ENCODE measurements at places on chromosomes 12 and 14.
A peak's percentile ranks its signal among the peaks of the same experiment; 100 is the strongest.

DNA sequence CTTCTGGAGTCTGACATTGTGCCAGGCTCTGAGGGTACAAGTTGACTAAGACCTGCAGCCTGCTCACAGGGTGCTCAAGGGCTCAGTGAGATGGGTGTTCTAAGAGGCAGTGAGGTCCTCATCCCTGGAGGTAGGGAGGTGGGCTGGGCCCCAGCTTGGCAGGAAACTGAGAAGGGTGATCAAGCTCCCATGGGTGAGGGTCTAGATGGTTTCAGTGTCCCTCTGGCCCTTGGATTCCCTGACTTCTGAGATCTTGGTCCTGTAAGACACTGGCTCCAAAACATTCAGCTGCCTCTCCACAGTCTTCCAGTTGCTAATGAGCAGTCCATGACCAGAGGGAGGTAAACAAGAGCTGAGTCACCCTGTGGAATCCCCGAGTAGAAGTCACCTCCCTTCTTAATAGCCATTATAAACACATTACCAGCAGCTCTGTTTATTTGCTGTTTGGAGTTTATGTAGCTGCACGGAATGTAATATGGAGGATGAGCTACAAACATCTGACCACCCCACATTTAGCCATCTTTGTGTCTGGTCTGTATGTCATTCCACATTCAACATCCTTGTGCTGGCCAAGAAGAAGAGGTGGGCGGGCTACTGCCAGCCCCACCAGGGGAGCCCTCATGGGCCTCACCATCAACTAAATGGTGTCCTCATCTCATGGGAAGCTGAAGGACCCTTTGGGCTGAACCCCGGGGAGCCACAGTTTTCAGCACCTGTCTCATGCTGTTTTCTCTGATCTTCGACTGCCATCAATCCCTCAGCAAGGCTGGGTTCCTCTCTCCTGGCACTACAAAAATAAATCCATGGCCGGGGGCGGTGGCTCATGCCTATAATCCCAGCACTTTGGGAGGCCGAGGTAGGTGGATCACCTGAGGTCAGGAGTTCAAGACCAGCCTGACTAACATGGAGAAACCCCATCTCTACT is 37.2 kb upstream of the BDKRB2 start:
- DNase-seq: no peak

GRCh38 chr14:87017335-87017734 is 975.6 kb downstream of the GALC start:
- DNase-seq: no peak

DNA sequence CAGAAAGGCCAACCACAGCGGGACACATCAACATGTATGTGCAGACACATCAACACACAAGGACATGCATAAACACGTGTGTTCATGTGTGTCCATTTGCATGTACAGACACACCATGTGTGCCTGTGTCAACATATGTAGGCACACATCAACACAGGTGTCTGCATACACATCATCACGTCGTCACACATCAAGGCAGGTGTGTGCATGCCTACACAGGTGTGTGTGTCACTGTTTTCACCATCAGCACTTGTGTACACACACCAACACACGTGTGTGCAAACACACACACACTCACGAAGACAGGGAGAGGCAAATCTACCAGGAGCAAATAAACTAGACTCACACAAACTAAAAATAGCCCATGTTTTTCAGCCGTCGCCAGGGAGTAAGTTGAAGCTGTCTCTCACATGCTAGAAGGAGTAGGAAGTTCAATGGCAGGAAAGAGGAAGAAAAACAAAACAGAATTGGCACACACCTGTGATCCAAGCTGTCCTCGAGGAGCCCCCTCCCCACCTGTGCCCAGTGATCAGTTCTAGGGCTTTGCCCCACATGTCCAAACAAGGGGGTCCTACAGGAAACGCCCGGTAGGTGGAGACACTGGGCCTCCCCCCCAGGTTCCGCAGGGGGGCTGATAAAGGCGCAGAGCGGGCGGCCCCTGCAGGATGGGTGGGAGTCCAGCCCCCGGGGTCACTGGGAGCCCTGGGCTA is 7.4 kb downstream of the SCARB1 start:
- DNase-seq: no peak

DNA sequence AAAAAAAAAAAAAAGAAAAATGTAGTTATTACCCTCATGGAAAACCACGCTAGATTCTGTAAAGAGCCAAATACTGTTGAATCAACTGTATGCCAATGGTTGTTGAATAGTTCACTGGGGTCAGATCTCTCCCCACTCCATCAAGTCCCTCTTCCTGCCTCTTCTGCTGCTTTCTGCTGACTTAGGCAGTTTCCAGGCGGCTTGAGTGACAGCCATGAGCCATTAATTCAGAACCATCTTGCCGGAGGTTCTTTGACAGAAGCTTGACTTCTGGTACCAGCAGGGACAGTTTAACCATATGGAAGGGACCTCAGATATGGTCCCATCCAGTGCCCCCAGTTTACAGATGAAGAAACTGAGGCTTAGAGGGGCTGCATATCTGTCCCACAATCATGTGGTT is 34.5 kb downstream of the TSPAN11 start:
- no peak for DNase-seq

DNA sequence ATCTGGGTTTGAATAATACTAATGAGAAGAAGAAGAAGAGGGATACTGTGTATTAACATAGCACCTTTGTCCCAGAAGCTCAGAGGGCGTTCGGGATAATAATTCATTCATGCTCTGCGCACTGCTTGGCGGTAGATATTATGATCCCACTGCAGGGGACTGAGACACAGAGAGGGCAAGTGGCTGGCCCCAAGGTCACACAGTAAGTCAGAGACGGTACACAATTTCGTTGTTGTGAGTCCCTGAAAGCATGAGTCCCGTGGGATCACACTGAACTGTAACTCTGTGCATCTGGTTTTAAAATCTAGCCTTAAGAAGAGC is 47.9 kb upstream of the PARP11 start:
- DNase-seq: no peak

DNA sequence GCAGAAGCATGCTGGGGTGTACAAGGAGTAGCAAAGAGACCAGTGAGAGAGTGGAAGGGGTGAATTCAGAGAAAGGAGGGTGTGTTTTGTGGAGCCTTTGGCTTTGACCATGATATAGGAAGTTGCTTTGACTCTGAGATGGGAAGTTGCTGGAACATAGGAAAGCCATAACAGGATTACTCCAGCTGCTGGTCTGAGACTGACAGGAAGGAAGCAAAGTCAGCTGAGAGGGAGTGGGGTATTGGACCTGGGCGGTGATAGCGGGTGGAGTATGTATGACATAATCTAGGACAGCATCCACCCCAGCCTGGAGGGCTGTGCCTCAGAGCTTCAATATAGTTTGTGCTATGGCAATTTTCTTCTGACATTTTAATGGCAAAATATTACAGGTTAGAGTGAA is 324.4 kb downstream of the PDZRN4 start:
- peak; percentile 18 for DNase-seq

GRCh38 chr12:5756338-5756842 is 188.7 kb downstream of the ANO2 start:
- DNase-seq: no peak

- DNase-seq: no peak
Measured at GRCh38 chr14:31920001-31920400, 157.1 kb upstream of the ARHGAP5 start.

GRCh38 chr12:26789731-26790644 is 43.0 kb downstream of the ITPR2 start:
- DNase-seq: no peak

DNA sequence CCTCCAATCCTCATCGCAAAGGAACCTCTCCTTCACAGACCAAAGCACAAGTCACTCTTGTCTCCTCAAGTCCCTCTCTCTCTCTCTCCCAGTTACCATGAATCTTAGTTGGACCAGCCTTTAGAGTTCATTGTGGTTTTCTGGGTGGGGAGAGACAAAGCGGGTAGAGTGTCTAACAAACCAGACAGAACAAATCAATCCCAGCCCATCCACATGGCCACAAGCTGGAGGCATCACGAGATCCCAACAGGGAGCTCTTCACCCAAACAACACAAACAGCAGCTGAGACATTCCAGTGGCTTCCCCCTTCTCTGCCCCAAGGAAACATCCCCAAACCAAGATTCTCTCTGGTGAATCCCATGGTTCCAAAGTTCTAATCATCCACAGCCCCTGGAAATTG is 22.4 kb downstream of the ACTN1 start:
- DNase-seq: no peak

DNA sequence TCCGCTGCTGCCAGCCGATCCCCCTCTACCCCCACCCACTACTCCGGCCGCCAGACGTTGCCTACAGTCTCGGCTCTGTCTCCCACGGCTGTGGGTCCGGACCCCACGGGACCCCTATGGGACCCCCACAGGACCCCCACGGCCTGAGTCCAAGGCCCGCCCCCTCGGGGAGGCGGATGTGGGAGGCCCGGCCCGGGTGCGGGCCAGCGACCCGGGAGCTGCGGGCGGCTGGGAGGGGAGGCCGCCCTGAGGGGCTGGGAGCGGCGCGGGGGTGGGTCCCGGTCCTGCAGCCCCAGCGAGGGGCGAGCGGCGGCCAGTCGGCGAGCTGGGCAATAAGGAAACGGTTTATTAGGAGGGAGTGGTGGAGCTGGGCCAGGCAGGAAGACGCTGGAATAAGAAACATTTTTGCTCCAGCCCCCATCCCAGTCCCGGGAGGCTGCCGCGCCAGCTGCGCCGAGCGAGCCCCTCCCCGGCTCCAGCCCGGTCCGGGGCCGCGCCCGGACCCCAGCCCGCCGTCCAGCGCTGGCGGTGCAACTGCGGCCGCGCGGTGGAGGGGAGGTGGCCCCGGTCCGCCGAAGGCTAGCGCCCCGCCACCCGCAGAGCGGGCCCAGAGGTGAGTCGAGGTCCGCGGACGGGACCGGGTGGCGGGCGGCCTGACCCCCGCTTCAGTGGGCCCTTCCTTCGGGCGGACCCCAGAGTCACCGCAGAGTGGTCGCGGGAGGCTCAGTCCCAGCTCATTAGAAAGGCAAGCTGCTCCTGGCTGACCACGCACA is at the start of gene ACVRL1:
Gene ACVRL1, plus strand, starts transcription at position 422 of the 773 bp plus-strand sequence. CDS start 4,971 bp downstream, outside the sequence.
- no peak for DNase-seq

GRCh38 chr12:21751517-21751916 is 23.0 kb downstream of the KCNJ8 start:
- no peak for DNase-seq

GRCh38 chr12:51847643-51848325 is 734 bp downstream of the FIGNL2 start:
- DNase-seq: no peak

- DNase-seq: no peak
Measured at GRCh38 chr14:101823066-101823465, 61.6 kb downstream of the PPP2R5C start.

DNA sequence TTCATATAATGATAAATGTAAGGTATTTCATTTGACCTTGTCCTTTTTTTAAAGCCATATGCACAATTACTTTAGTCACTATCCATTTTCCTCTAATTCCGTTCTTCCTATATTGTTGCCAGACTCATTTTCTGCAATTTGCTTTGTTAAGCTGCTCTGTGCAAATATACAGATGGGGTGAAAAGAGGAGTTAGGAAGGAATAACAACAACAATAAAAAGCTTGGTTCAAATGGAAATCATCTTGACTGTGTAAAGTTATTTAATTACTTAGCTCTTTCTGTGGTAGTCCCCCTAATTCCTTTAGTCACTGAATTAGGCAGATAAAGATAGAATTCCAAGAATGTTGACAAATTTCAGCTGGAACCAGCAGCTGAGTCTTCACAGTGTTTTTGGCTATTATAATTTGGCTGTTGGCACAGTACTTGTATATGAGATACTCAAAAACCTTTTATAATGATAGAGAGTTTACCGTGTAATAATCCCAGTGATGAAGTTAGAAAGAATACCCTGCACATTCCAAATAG is 838.0 kb downstream of the RPS29 start:
- DNase-seq: no peak

DNA sequence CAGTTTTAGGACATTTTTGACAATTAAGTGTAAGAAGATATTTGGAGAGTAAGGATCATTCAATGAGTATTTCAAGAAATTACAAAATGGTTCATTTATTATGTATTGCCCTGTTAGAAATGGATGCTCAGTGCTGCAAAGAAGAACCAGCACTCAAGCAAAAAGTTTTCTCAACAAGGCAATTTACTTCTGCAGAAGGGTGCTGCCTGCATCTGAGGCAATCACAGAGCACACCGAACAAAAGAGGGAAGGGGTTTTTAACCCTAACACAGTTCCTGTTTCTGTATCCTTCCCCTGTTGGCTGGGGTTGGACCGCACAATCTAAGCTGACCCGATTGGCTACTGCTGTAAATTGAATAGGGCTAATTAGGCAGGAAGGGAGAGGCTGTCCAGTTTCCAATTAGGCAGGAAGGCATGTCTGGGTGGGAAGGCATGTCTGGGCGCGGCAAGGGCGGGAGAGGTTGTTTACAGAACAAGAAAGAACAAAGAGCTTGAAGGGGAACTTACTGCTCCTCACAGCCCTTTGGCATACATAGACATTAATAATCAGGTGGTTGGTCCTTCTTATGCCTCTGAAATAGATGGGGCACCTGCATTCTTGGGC is 41.4 kb downstream of the SPTSSA start:
- no peak for DNase-seq

DNA sequence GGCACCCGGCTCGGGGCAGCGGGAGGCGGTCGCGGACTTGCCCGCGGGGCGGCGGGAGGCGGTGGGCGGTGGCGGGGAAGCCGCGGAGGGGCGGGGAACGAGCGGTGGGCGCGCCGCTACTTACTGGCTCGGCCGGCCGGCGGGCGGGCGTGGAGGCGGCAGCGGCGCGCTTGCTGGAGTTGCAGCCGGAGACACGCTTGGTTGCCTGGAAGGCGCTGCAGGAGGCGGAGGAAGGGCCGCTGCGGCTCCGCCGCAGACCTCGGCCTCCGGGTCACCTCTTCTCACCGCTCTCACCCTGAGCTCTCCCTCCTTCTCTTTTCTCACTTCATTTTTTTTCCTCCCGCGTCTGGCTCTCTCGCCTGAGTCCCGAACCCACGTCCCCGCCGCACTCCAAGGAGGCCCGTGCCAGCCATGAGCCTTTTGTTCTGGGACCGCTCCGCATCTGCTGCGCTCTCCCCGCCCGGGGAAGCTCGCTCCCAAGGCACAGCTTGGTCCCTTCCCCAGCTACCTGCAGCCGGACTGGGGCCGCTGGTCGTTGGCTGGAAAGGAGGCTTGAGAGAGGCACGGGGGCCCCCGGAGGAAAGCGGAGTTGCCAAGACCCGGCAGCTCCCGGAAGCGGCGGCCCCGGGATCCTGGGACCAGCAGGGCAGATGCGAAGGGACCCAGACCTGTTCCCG is 592 bp upstream of the KCNK10 start:
- DNase-seq: no peak

DNA sequence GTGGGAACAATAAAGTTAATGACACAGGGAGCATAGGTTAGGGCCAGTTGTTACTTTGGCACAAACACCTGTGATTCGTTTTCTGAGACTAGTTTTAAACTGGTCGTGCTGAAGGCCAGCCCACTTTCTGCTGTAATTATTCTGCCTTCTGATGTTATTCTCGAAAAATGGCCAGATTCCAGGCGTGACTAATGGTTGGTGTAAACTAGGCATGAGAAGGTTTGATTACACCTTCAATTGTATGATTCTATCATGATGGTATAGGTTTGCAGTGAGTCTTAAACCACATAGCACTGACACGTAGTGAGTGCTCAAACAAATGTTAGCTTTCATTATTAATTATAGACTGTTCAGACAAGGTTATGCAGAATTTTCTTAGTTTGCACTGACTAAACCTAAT is 39.0 kb downstream of the CKB start:
- peak; percentile 12 for DNase-seq

- no peak for DNase-seq
Measured at GRCh38 chr12:57429473-57430111, 1.3 kb downstream of the R3HDM2 start.

Data from glomerular endothelial cell (primary cell).